ENCODE measurements at places on chromosomes 6 and 20.

DNA sequence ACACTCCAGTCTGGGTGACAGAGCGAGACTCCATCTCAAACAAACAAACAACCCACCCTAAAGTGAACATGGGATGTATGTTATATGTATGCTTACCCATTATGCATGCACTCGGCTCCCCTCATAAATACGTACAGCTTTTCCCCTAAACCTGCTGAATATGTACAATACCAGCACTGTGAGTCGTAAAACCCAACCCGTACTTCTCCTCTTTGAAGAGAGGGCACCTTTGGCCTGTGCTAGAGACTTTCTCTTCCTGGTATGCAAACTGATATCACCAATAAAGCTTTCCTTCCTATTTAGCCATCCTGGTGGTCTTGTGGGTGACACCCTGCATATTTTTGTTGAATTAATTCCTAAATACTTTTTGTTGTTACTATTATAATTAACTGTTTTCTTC is 51.3 kb downstream of the VSTM2L start:
- DNase-seq = no peak

DNA sequence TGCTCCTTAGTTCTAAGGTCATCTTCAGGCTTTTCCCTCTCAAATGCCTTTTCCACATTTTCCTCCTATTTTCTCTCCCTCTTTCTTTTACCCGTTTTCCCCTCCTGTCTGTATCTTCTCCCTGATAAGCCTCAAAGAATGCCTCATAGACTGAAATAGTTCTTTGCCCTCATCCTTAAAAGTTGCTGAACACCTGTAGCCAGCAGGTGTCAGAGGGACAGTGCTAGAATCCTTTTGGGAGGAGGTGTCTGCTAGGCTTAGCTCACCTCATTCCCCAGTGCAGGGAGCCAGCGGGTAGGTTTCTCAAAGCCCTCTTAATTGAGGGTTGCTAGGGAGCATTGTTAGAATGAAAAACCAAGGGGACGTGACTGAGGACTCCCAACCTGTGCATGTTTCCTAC is 204.0 kb downstream of the TSHZ2 start:
- no peak for DNase-seq

DNA sequence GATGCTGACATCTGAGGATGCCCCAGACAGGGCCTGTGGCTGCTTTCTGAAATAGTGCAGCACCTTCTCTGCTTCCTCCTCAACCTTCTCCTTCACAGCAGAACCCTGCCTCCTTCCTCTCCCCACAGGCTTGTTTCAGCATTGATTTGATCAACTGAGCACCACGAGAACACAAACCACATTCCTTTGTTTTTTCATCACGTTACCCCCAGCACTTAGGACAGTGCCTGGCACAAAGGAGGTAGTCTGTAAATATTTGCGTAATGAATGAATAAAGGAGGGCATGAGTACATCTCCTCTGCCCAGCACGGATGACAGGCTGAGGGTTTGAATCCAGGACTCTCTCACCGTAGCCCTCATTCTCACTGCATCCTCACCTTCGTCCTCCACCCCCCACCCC is 21.3 kb upstream of the WFDC2 start:
- no peak for DNase-seq

DNA sequence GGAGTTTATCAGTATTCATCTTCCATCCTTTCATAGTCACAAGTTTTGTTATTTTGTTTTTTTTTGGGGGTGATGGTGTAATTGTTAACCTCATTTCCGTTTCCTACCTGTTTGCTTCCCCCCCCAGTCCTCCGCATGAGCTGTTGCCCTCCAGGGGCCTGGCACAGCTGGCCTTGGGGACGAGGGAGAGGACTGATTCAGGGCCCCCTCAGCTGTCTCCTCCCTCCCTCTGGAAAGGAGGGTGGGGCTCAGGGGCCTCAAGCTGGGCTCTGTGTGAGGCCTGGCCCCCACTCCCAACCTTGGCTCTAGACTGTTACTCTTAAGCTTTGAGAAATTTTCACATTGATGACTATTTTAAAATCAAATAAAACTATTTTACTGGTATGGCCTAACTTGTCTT is 4.0 kb downstream of the LRRC73 start:
- no peak for DNase-seq

DNA sequence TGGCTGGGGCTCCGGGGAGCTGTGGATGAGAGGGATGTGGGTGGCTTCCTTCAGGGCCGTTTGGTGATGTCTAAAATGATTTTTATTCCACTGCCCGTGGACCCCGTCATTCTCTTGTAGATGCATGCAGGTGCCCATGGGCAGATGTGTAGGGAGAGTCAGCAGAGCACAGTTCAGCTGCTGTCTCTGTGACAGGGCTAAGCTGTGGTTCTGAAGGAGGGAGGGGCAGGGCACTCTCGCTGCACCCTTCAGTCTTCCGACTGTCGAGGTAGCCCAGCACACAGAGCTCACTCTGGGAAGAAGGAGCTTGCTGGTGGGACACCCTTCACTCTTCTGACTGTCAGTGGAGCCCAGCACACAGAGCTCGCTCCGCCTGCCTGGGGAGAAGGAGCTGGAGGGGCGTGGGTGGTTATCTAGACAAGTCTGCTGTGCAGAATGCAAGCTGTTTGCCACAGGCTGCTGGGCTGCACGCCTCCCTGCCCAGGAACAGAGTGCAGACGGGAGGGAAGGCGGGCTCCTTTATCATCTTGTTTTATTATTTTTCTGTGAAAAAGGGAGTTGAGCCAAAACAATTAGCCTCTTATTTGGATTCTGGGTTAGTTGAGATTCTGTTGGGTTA is 28.4 kb upstream of the ADRM1 start:
- no peak for DNase-seq

DNA sequence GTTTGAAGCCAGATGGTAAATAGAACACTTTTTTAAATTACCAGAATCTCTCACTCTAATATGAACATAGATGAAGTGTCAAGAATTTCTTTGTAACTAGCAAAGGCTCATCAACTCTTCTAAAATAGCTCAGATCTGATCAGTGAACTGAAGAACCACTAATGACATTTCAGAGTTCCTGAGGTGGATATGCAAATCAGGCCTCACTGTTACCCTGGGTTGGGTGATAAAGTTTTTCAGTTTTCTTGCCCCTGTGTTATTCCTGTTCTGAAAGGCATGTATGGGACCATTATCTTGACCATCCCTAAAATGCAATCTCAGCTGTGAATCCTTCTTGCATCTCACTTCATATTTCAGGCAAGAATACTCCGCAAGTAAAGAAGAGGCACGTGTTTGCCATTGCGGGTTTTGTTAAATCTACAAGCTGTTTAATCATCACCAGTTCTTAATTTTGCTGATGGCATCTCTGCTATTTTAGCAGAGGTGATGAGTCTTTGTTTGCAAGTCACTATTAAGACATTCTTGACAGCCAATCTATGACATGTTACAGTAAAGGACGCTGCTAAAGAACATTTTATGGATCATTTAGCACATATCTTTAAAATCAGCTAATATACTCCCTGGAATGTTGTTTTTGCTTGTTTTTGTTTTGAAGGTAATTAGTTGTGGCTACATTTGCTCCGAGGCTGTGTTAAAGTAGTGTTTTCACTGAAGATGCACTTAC is 47.9 kb downstream of the KHDC1L start:
- no peak for DNase-seq

GRCh38 chr6:85459224-85459901 is 9.5 kb downstream of the NT5E start:
- DNase-seq = no peak

DNA sequence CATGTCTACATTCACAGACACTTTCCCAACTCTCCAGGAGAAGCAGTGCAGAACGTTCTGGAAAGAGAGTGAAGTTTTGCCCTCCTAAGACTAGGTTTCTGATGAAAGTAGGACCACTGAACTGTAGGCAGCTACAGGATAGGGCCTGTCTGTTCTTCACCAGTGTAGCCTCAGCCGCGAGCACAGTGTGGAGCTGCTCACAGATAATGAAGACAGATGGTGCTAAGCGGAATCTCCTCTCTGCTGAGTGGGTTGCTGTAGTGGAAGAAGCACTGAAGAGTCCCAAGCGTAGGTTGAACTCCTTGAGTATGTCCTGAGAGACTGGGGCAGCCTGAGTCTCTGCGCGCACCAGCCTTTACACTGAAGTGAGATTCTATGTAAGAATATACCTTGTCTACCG is 170.2 kb downstream of the PACRG start:
- DNase-seq = no peak

DNA sequence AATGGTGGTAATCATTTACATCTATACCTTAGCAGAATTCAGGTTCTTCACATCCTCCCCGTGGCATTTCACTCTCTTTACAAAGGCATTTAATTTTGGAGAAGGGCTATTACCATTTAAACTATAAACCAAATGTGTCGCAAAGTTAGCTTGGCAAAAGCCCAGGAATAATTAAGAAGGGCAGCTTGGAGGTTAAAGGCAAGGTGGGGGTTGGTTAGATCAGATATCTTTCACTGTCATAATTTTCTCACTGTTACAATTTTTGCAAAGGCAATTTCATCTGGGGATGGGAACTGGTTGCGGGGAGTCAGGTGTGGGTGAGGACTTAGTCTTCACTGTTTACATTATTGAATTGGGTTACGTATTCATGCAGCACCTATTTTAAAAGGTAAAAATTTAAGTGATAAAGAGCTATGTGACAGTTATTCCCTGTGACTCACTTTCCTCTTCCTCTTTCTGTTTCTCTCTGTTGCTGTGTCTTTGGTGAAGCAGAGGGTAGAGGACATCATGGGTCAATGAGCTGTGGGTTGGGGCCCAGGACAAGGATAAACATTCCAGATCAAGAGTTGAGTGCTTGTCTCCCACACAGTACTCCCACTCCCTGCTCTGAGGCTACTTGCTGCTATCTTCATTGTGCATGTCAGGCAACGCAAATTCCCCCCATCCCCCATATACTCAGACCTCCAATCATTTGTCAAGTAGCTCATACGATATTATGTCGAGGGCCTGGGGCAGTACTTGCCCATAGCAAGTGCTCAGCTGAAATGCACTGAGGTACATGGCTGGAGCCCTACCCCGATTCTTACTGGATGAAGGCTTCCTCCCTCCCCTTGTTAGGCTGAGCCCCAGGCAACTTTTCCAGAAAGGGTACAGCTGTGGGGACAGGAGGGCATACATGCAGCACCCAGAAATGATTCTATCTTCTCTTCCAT is 223.1 kb upstream of the MYLIP start:
- no peak for DNase-seq

DNA sequence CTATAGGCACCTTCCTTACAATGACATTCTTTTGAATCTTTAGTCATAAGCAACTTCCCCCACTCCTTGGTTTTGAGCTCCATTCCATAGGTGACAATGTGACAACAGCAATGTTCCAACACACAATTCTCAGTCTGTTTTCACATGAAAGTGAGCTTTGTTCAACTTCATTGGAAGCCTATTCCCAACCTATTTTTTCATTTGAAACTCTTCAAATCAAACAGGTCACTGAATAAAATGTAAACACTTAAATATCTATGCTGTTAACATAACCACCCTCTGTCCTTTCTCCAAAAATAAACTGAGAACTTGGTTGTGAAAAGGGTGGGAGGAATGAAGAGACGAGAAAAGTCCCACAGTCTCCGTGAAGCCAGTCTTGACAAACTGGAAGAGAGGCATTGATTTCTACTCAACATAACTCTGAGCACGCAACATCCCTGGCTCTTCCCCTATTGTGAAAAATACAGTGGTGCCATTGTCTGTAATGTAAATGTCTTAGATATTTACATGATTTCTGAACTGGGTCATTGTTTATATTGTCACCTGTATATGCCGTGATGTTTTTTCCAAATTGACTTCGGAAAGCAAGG is 343.1 kb downstream of the TFAP2A start:
- DNase-seq = no peak

- no peak for DNase-seq
These were observed 1.4 kb upstream of the OSBPL2 start for GRCh38 chr20:62236766-62237513.

DNA sequence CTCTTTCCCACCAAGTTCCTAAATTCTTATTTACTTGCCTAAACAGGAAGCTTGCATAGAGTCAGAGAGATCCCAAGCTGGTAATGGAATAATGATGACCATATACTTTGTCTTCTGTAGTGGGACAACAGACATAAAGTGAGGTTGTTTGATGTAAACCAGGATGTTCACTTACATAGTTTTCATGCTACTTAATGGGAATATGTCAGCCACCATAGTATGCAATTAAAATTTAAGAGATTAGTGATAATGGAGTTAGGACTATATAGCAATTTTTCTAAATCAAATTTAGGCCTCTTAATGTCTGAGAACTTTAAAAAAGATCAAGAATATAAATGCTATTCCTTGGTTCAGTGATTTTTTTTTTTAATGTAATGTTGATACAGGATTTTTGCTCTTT is 180.6 kb downstream of the BCKDHB start:
- no peak for DNase-seq

DNA sequence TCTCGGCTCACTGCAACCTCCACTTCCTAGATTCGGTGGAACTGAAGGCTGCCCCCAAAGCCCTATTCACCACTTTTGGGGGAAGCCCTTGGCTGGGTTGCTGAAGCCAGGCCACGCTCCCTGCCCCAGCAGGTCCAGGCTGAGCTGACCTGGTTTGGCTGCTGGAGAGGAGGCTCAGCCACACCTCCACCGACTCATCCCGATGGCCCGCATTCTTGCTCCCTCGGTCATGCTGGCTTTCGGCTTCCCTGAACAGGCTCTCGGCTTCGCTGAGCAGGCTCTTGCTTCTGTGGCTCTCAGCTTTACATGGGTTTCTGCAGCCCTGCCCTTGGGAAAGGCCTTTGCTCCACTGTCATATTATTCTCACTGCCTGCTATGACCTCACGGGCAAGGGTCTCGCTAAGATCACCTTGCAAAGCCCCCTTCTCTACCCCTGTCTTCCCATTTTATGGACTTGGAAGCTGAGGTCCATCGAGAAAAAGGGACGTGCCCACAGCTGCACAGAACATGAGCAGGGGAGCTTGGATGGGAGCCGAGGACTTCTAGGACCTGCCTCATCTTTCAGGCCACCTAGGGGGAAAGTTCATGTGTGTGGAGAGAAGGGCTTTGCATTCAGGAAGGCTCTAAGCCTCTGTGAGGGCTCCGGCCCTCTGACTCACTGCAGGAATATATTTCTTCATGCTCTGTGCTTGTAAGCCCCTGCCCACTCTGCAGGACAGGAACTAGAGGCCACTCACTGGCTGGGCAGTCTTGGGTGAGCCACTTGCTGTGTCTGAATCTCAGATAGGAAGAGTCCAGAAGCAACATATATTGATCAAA is 15.6 kb downstream of the ARHGAP40 start:
- DNase-seq = no peak

GRCh38 chr6:75170691-75171560 is 34.9 kb downstream of the COL12A1 start:
- DNase-seq = no peak

GRCh38 chr6:163764565-163764964 is 350.0 kb downstream of the QKI start:
- DNase-seq = no peak

DNA sequence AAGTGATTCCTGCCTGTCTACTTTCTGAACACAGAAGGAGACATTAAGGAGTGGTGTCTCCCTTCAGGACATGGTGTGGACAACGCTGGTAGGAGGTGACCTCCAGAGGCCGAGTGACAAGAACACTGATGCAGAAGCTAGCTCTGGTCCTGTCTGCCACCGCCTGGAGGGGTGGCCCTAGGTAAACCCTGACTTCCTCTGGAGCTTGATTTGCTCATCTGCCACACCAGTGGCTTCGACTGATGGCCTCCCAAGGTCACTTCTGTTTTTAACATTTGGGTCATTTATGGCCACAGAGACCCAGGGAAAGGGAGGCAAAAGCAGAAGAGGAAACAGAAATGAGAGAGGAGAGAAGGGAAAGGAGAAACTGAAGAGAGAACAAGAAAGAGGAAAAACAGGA is 49.4 kb upstream of the SLC22A23 start:
- DNase-seq = no peak

GRCh38 chr20:59441306-59441705 is 140.9 kb downstream of the EDN3 start:
- DNase-seq = no peak

All from uterus (tissue), 4 donors.